ENCODE measurements at places on chromosomes 3 and 15.

DNA sequence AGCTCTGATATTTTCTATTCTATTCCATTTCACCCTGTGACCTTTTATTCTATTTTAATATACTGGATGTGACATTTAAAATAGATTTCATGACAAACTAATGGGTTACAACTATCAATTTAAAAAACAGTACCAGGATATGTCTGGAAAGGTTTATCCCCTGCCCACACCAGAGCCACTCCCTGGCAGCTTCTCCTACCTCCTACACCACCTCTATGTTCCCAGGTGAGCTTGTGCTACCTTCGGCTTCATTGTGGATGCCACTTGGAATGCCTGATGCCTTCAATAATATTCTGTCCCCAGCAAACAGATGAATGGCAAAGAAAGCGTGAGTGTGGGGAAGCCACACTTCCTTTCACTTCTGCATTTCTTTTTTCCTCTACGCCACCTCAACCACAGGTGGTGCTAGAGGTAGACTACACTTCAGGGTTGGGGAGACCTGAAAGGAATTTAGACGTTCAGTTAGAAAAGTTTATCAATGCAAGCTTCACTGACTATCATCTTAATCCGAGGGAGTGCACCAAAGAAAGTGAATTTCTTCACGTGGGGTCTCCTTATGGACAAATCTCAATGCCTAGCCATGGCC is 213.0 kb downstream of the SSR3 start:
- no peak for DNase-seq

GRCh38 chr15:81856001-81856633 is 189.7 kb downstream of the MEX3B start:
- no peak for DNase-seq

DNA sequence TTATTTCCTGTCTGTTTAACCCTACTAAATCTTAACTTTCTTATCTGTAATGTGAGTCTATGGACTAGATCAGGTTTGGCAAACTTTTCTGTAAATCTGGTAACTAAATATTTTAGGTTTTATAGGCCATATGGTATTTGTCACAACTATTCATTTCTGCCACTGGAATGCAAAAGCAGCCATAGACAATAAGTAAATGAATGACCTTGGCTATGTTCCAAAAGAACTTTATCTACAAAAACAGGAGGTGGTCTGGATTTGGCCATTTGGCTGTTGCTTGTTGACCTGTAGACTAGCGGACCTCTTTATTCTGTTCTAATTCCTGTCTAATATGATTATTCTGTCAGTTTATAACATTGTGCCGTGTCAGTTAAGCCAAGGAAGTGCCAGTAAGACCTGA is 314.2 kb downstream of the LPP start:
- DNase-seq = no peak

DNA sequence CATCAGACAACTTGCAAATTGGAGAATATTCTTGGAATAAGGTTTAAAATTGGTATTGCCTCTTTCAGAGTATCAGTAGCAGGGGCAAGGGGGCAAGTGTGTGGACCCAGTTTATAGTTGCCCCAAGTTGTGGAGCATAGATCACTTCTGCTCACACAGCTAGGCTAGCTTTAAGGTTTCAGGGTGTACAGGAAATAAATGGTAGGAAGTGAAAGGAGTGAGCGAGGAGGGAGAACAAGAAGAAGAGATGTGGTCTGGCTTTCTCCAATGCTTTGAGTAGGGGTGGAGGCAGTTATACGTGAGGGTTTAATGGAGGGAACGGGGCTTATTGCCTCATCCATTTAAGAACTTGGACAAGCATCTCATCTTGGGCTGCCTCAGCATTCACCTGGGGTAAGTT is 290.0 kb upstream of the CFAP20DC start:
- no peak for DNase-seq

GRCh38 chr3:40862946-40863345 is 336.4 kb upstream of the CTNNB1 start:
- DNase-seq = no peak

DNA sequence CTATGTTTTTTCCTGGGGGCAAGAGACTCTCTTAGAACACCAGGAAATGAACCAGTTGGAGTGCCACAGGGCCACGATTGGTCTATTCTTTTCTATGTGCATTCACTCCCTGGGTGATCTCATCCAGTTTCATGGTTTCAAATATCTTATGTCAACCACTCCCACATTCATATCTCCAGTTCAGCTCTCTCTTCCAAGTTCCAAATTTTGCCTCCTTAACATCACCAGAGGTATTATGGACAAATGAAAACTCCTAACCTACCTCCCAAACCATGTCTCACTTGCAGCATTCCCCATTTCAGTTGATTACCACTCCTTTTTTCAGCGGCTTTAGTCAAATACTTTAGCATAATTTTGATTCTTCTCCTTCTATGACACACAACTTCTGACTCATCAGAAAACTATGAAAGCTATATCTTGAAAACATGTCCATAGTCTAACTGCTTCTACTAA is 203.1 kb upstream of the SEMA6D start:
- DNase-seq = no peak

GRCh38 chr15:87730706-87731105 is 525.8 kb downstream of the NTRK3 start:
- no peak for DNase-seq

- no peak for DNase-seq
Observed at GRCh38 chr15:73841756-73842725, 31.3 kb upstream of the TBC1D21 start.

- no peak for DNase-seq
Observed at GRCh38 chr3:190671658-190672057, 157.8 kb downstream of the IL1RAP start.

DNA sequence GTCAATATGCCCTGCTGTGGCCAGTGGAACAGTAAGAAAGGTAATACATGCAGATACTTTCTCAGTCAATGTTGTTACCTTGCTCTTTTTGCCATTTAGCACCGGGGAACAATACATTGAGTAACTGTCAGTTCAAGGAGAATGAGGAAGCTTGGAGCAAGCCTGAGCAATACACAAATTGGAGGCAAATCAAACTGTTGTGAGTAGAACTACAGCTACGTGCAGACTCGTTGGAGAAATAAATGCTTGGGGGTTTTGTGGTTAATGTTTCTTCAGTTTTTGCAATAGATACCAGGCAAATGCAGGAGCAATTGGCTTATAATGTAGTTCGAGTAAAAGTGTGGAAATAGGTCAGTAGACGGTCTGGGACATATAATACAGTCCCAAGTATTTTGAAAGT is 587.3 kb upstream of the ROBO1 start:
- DNase-seq = no peak

DNA sequence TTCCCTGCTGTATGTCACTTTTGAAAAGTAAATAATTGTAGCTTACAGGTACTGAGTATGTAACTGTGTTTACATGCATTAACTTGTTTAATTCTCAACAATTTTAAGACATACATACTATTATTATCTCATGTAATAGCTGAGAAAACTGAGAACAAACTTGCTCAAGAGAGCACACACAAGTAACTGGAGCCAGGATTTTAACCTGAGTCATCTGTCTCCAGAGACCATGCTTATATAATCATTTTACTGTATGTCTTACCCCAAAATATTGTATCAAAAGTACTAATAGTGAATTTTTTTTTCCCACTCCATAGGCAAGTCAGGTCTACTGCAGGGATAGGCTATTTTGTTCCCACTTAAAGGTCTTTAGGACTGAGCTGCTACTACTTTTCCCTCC is 95.4 kb downstream of the FEZF2 start:
- DNase-seq = no peak

All from DMS153 (cell line).